Mononuclear cell (primary cell): ENCODE measurements at places on chromosomes 11 and 22. TPM values are rescaled to one million over a fixed set of nuclear protein-coding genes. Genes with fewer than 3 reads are reported as not detected.

SMTNL1 gene
- 0.10 TPM for total RNA-seq

PNPLA3 gene
- total RNA-seq = not detected

PHOX2A gene
- total RNA-seq = not detected

CNIH2 gene
- total RNA-seq = 1.0 TPM

ELMOD1 gene
- total RNA-seq = under 0.01 TPM

IFITM1 gene
- total RNA-seq = 276 TPM

MOGAT2 gene
- total RNA-seq = not detected

PLEKHA7 gene
- 1.7 TPM for total RNA-seq

HOATZ gene
- total RNA-seq = not detected

KRTAP5-6 gene
- total RNA-seq = not detected

KDM4D gene
- total RNA-seq = 0.42 TPM

FGF3 gene
- total RNA-seq = not detected

B3GAT1 gene
- total RNA-seq = 0.73 TPM

SSTR3 gene
- total RNA-seq = 2.4 TPM

INSC gene
- total RNA-seq = 0.10 TPM

ACRV1 gene
- total RNA-seq = not detected

SLC15A3 gene
- 77.6 TPM for total RNA-seq

CATSPER1 gene
- 1.0 TPM for total RNA-seq

MAP6 gene
- total RNA-seq = not detected

FOLR3 gene
- 1.3 TPM for total RNA-seq
